Naive thymus-derived CD4-positive, alpha-beta T cell (primary cell): ENCODE measurements at places on chromosomes 2 and 18. TPM values are rescaled to one million over a fixed set of nuclear protein-coding genes. Genes with fewer than 3 reads are reported as not detected.

CFAP65 gene
- not detected for total RNA-seq

HOXD11 gene
- not detected in 2 replicates for total RNA-seq

COL6A3 gene
- total RNA-seq, result 2.2 TPM

CCDC85A gene
- not detected in 2 replicates for total RNA-seq

IL37 gene
- total RNA-seq, result 0.33 TPM in 1 of 2 replicates, not detected in the other

ECEL1 gene
- not detected in 2 replicates for total RNA-seq

C2orf72 gene
- not detected for total RNA-seq

AQP12A gene
- not detected for total RNA-seq

SCTR gene
- not detected for total RNA-seq

KCNG2 gene
- not detected in 2 replicates for total RNA-seq

ANKRD30B gene
- not detected for total RNA-seq

CDCA7 gene
- total RNA-seq, result 2.3 TPM

SP5 gene
- total RNA-seq, result not detected

PIEZO2 gene
- not detected for total RNA-seq

FEV gene
- not detected for total RNA-seq

MAPK4 gene
- not detected for total RNA-seq

CCL20 gene
- total RNA-seq, result not detected

UGT1A4 gene
- not detected for total RNA-seq
